ENCODE measurements at places on chromosomes 7 and 10.

DNA sequence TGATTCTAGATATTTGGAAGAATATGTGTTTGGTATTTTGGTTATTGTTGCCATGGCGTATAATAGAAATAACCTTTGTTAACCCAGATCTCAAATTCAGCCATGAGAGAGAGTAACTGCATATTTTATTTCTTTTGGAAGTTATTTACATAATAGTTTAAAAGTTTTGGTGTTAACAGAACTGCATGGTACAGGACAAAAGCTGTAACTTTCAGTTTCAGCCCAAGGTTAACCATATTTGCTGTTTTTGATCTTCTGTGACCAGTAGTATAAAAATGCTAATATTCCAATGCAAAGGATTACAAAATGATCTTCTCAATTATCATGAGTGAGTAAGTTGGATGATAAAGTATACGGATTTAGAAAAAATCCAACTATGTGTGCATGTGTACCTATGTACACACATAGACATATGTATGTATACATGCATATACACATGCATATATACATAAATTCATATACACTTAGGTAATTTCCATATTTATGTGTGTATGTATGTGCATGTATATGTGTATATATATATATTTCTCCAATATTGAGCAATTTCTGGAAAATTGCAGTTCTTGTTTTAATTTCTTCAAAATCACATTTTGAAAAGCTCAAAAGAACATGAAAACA, 38.0 kb upstream of the PIP4K2A start:
- no peak for DNase-seq

GRCh38 chr7:133230591-133231194, 22.2 kb upstream of the EXOC4 start:
- DNase-seq = peak; percentile 53

DNA sequence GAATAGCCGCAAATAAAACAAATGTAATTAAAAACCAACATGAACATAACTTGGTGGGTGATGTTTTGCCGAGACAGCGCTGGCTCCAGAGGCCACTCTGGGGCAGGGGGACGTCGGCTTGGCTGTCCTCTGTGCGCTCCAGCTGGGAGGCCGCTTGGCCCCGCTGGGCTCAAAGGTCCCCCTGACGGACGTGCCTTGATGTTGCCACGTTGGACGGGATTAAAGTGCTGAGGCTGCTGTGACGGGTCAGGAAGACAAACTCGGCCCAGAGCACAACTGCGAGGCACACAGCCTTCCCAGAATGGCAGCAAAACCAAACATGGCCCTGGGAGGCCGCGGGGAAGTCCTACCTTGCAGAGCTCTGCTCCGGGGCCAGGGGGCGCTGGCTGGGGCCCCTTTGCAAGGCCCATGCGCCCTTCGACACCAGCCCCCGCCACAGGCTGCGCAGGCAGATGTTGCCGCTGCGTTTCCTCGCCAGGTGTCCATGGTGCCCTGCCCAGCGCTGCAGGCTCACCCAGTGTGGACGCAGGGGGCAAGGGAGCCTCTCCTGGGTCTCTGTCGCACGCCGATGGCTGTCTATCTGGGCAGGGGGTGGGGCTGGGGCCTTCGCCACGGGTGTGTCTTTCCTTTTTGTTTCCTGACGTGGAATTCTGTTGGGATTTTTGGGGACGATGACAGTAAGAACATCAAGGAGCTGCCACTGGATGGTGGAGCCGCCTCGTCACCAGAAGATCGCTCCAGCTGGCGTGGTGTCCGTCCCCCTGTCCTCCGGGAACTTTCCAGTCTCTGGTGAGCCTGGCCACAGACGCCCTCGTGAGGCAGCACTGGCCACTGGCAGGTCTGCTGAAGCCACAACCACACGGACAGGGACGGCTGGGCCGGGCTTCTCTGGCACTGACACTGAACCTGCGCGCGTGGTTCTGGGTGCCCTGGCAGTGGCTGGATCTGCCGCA, 99.6 kb upstream of the DIP2C start:
- no peak for DNase-seq

DNA sequence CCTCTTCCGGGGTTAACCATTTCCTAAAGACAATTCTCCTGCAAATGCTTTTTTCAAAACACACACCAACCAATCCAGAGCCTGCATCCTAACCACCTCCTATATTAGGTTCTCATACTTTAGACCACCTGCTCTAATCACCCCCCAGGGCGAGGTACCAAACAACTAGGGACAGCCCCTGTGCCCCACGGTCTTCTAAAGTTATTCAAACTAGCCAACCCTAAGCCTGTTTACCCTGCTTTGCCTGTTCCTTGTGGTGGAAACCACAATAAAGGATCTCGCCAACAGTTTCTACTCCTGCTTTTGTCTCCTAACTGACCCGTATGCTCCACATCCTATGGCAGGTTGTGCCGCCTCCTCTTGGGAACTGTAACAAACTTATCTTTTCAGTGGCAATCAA, 21.1 kb downstream of the SP4 start:
- no peak for DNase-seq

GRCh38 chr10:46516660-46517416, 39.6 kb downstream of the GPRIN2 start:
- DNase-seq = no peak

- DNase-seq = no peak
Observed at GRCh38 chr7:135463908-135464307, 46.0 kb downstream of the CNOT4 start.

GRCh38 chr10:93945819-93946218, 47.9 kb upstream of the PLCE1 start:
- no peak for DNase-seq

- no peak for DNase-seq
Observed at GRCh38 chr7:30789334-30789711, 18.1 kb downstream of the MINDY4 start.

DNA sequence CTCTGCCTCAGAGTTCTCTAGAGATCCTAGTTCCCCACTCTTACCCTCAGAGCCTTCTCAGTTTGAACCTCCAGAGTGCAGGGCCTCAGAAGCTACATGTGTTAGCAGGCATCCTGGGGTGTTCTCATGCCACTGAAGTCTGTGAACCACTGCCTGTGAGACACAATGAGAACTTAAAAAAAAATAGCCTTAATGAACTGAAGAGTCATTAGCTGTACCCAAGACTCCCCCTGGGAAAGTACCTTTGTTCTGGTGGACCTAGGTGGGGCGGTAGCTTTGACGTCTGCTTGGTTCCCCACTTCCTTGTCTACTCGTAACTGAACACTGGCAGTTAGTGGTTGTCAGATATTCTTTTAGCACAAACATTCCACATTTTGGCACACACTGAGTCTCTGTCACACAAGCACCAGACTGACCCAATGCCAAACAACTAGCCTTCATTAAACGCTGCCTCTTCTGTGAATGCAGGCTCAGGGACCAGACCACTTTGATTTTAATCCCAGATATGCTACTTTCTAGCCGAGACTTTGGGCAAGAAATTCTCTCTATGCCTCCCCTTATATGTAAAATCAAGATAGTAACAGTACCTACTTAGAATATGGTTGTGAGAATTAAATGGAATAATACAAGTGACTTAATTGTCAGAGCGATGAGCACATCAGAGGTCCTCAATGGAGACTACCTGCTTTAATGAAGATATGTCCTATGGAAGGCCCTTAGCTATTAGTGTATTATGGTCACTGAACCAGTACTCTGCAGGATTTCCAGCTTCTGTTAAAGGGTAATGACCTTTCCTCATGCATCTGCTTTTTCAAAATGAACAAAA, 75.3 kb upstream of the CC2D2B start:
- no peak for DNase-seq

DNA sequence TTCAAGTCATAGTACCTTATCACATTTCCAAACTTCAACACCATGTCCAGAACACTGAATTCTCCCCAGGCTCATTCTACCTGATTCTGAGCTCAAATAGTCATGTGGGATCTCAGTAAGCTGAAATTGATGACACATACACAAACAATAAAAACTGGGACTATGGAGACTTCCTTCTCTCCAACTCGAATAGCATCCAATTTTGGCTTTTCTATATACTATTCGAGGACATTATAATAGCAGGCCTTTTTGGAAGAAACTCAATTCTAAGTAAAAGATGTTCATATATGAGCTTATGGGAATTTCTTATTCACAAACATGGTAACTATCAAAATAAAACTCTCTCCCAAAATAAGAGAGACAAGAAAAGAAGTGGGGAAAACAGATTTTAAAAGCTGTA, 551 bp upstream of the TAS2R40 start:
- DNase-seq = no peak

- DNase-seq = no peak
Observed at GRCh38 chr10:16804123-16804522, 13.1 kb downstream of the RSU1 start.

Measured in hematopoietic multipotent progenitor cell treated with erythropoietin and hydrocortisone succinate and interleukin-3 and kit ligand, for 15 days (in vitro differentiated cells).